Activated gamma-delta T cell treated with anti-CD3 and anti-CD28 coated beads, Interleukin-2, amount 50 U/mL, for 16 hours (primary cell): ENCODE measurements at places on chromosomes 3 and 15.
A peak's percentile ranks its signal among the peaks of the same experiment; 100 is the strongest.

- DNase-seq: no peak
Measured at GRCh38 chr3:123552095-123552714, 32.6 kb downstream of the HACD2 start.

GRCh38 chr15:51198701-51199232, 104.1 kb upstream of the TNFAIP8L3 start:
- no peak for DNase-seq

DNA sequence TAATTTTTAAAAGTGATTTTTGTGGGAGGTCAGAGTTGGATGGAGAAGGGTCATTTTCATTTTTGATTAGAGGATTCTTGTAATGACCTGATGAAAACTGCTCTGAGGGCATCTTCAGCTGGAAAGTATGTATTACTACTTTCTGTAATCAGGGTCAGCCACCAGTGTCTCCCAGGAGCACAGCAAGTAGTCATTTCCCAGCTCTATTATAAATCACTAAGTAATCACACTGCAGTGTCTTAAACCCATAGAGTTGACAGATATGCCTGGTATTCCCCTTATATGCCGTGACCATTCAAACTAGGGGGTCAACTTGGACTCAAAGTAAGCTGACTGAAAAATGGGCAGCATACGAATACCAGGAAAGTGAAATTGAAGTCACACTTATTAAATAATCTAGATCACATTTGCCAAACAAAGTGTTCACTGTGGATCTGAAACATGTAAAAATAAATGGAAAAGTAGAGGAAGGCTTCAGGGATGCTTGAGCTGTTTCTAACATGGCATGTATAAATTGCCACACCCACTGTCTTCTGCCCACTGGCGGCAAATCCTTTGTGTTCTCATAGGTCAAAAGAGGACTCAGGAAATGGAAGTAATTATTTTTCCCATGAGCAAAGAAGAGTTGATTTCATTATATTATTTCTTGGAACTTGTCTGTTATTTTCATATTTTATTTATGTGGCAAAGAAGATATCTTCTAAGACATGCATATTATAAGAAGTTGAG, 105.7 kb downstream of the MBNL1 start:
- DNase-seq: no peak

GRCh38 chr15:74619916-74620635, 4.4 kb downstream of the CLK3 start:
- DNase-seq: no peak

- no peak for DNase-seq
Measured at GRCh38 chr3:36729204-36730056, 34.9 kb downstream of the DCLK3 start.

DNA sequence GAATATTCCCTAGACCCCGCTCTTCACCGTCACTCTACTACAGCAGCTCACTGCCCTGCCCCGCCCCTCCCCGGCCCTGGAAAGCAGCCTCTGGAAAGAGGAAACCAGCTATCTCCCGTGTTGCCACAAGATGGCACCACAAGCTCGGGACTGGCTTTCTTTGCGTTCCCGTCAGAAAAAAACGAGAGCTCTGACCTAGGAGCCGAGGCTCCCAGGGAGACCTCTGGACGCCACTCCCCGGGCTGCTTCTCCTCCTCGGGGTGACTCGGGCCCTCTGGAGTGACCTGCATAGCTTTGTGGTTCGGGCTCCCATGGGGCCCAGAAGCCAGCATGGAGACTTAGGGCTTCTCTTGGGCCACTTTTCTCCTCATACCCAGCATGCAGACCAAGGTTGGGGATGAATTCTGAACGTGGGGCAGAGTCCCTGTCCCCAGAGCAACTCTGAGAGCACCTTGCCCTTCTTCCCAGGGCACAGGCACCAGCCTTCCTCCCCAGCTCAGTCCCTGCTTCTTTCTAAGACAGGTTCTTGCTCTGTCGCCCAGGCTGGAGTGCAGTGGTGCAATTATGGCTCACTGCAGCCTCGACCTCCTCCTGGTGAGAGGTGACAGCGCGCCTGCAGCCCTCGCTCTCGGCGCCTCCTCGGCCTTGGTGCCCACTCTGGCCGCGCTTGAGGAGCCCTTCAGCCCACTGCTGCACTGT, 19.0 kb downstream of the STOML1 start:
- DNase-seq: peak; percentile 56

DNA sequence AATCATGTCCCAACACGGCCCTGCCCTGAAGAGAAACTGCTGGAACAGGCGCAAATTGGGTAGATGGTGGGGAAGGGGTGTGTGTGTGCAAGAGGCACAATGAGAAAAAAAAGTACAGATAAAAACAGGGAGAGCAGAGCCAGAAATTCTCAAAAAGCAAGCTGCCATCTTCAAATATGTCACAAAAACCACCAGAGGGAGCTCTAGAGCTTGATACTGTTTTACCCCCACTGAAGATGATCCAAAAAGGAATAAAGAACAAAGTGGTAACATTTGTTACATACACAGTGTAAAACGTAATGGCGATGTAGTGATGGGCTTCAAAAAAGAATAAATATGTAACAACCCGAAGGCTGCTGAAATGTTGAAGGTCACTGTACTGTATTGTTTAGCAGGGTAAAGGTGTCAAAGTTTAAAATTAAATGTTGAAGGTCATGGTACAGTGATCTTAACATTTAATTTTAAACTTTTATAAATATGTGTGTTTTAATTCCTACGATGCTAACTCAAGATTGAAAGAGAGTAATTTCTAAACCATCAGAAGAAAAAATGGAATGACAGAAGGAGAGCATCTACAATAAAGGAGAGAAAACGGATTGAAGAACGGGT, 6.0 kb downstream of the SNRPA1 start:
- no peak for DNase-seq

- DNase-seq: no peak
Measured at GRCh38 chr3:50580683-50581458, 11.5 kb downstream of the HEMK1 start.

DNA sequence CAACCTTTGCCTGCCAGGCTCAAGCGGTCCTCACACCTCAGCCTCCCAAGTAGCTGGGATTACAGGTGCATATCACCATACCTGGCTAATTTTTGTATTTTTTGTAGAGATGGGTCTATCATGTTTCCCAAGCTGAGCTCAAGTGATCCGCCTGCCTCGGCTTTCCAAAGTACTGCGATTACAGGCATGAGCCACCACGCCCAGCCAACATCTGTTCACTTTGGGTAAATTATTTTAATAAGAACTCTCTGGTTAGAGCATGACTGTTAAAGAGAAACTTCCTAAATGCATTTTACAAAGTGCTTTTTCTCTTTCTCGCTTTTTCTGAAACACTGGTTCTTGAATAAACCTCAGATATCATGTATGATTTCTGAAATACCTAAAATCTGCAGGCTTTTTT, 172.5 kb downstream of the PTPRG start:
- no peak for DNase-seq

DNA sequence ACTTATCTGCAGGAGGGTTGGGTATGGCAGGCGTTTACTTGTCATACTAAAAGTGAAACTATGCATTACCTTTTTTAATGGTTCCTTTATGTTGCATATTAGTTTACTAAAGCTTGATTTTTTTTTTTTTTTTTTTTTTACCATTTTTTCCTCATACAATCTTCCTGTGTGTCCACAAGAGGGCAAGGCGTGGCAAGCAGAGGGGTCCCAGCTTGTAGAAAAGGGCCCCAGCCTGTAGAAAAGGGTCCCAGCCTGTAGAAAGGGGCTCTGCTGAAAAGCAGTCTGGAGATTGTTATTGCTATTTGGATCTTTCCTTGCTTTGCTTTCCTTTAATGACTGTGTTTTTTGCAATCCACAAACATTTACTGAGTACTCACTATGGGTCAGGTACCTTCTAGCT, 21.9 kb downstream of the MKRN2 start:
- DNase-seq: no peak

GRCh38 chr3:60809857-60810610, 441.2 kb downstream of the FHIT start:
- DNase-seq: no peak

GRCh38 chr3:129004639-129005295, 3.7 kb downstream of the EFCC1 start:
- DNase-seq: no peak

DNA sequence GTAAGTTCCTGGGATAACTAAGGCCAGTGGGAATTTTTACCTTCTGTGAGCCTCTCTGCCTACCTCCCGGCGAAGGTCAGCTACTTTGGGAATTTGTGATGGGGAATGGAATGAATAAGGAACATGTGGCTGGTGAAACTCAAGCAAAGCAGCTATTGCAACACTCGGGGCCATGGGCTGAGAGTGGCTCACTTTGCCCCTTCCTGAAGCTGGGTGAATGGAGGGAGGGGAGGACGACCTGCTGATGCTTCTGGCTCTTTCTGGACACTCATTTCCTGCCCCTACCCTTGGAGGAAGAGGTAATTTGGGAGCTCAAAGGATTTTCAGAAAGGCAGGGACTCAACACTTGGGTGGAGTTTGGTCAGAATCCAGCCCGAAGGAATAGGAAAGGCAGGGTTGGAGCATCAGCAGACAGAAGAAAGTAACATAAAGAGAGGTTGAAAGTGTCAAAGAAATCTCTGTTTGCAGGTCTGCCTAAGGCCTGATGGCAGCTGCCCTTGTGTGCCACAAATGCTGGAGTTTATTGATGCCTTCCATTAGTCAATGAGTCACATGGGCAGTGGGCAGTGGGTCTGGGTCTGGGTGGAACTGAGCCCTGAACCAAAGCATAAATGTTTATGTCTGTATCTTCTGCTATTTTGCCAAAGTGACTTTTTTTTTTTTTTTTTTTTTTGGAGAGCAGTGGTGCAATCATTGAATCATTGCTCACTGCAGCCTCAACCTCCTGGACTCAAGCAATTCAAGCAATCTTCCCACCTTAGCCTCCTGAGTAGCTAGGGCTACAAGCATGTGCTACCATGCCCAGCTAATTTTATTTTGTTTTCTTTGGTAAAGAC, 12.4 kb downstream of the LAMP3 start:
- no peak for DNase-seq

DNA sequence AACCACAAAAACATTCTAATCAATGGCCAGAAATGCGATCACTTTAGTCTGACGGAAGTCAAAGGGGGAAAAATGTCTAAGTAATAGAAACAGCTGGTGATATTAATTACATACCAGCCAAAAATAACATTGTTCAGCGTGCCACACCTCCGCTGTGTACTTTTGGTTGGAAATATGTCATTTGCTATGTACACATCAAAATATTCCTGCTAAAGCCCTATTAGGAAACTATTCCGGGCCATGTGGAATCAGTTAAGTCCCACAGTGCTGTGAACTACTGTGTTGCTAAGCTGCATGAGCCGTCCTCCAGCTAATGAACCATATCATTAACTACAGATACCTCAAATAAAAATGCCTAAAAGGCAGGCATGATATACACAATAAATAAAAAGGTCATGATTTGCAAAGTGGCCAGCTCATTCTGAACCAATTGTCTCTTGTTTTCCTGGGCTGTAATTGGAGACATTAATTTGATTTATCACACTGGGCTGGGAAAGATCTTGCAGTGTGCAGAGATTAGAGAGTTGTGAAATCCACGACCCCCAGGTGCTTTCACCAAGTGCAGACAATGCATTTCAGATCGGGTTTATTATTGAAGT, 200.5 kb upstream of the LRTM1 start:
- DNase-seq: no peak

- no peak for DNase-seq
Measured at GRCh38 chr3:149487598-149488197, 13.2 kb downstream of the TM4SF4 start.

DNA sequence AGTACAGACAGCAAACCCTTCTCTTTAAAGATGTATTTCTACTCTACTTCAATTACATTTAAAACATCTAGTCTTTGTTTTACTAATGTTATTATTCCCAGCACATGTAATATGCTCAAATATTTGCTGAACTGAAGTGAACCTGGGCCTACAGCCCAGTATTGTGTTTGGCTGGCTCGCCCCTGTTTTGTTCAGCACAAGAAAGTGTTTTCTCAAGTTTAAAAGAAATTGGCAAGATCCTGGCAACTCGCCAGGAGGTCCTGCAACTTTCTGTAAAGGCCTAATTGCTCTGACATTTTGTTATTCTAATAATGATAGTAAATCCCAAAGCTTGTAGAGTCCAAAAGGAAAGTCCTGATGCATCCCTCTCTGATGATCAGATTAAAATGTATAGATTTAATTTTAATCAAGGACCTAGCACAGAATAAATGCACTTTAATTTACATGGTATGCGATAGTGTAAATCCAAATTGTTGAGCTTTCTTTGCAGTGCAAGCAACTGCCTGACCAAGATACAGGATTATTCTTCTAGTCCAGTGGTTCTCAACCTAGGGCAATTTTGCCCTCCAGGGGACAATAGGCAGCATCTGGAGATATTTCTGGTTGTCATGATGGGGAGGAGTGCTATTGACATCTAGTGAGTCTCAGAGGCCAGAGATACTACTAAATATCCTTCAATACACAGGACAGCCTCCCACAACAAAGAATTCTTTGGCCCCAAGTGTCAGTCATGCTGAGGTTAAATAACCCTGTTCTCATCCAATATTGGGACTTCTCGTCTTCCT, 35.7 kb upstream of the TMOD3 start:
- no peak for DNase-seq

GRCh38 chr3:145197821-145198220, 963.2 kb downstream of the PLOD2 start:
- DNase-seq: no peak

DNA sequence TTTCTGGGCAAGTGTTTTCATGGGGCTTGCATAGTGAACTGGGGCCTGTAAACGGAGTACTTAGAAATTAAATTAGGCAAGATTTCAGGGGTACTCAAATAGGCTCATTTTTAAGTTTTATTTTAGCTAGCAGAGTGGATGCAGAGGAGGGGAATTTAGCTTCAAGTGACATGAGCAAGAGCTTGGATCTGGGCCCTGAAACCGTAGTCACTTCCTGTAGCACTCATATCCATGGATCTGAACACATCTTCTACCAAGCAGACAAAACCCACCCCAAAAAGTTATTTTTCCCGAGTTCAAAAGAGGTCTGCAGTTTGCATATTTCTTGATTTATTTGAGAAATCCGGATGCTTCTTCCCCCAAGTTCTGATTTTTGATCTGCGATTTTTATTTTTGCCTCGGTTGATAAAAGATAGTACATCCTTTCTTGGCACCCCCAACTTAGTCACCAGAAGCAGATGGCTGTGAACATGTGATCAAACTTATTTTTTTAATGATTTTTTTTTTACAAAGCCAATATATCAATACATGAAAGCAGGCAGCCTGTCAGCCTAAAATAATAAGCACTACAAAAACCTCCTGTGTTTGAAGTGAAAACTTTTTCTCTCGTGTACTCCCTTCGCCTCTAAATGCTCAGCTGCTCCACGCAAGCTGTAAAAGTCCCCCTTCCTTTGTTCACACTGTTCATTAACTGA, 36.6 kb upstream of the STT3B start:
- DNase-seq: no peak

GRCh38 chr3:134147411-134147810, 103.2 kb downstream of the RYK start:
- DNase-seq: no peak
